ENCODE measurements at places on chromosomes 13 and 19.
A peak's percentile ranks its signal among the peaks of the same experiment; 100 is the strongest.

DNA sequence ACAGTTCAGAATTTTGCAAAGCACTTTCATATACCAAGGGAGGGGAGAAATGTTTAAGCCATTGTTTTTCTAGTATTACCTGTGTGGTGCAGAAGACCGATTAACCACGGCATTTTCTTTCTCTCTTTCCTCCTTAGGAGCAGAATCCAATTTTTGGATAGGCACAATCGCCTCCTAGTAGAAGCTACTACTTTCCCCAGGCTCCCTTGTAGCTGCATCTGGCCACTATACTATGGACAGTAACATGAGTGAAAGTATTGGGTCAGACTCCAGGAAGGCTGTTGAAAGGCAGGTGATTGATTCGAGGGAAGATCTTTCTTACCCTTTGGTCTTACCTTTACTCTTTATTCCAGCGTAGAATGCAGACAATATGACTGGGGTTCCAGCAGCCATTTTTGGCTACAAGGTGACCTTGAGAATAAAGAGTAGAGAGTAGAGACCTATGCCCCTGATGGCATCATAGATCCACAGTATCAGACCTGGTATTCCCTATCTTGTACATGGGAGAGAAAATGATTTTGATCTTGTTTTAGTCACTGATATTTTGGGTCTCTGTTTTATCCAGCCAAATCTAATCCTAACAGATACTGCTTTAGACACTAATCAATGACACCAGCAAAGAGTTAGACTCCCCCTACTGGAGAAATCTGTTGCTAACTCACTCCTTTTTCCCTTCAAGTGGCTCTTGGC lies 77.0 kb downstream of the LRRC63 start:
- no peak for DNase-seq

GRCh38 chr13:78652651-78653050 lies 6.3 kb downstream of the OBI1 start:
- DNase-seq, result no peak

- DNase-seq, result no peak
These were observed 2.1 kb downstream of the DDX49 start for GRCh38 chr19:18921593-18921992.

DNA sequence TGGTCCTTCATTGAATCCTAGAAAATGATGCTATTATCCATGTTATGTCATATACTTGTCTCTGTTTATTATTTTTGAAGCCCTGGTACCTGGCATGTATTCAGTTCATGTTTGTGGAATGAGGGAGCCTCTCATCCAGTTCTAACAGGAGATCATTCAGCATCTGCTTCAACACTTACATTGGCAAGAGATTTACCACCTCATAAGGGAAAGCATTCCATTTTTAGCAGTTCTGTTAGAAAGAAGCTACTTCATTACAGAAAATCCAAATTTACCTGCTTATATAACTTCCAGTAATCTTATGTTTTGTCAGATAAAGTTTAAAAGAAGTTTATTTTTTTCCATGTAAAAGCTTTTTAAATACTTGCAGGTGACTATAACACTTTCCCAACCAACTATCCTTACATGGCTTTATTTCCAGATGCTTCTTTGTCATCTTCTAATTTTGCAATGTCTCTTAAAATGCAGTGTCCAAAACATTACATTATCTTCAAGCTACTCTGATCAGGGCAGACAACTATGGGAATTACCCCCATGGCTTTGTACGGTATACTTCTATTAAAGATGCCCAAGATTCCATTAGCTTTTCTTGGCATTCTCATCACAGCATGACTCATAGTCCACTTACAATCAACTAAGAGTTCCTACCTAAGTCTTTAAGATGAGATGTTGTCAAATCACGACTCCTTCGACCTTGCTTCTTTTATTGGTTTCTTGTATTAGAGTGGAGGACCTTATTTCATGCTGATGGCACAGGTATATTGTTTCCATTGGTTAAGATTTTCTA lies 262.1 kb downstream of the PCDH9 start:
- DNase-seq, result no peak

DNA sequence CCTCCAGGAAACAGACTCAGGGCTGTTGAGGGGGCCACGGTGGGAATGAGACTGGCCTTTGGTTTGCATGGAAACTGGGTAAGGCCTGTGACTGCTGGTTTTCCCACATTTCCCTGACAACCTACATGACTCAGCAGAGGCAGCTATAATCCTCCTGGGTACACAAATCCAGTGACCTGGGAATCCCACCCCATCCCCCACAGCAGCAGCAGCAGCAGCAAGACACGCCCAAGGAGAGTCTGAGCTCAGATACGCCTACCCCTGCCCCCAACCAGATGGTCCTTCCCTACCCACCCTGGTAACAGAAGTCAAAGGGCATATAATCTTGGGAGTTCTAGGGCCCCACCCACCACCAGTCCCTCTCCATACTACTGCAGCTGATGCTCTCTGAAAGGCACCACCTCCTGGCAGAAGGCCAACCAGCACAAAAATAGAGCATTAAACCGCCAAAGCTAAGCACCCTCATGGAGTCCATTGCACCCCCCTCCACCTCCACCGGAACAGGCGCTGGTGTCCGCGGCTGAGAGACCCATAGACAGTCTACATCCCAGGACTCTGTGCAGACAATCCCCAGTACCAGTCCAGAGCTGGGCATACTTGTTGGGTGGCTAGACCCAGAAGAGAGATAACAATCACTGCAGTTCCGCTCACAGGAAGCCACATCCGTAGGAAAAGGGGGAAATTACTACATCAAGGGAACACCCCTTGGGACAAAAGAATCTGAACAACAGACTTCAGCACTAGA lies 237.2 kb upstream of the SPRY2 start:
- DNase-seq, result peak; percentile 1

DNA sequence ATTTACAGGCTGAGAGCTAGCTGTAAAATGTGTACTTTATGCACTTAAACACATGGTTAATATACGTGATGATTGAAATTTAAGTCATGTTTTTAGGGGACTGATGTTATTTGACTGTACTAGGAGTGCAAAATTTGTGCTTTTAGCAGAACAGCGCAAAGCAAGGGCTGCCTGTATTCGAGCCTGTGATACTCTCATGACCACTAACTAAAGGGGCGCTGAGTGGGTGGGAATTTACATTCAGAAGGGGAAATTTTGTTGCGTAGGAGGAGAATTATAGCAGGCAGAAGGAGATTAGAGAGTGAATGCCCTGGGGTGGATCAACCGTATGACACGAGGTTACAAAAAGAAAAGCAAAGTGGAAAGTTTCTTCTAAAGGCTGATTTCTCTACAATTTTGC lies 271.8 kb upstream of the HTR2A start:
- no peak for DNase-seq

- DNase-seq, result no peak
These were observed 402 bp downstream of the ZSWIM9 start for GRCh38 chr19:48170817-48171347.

DNA sequence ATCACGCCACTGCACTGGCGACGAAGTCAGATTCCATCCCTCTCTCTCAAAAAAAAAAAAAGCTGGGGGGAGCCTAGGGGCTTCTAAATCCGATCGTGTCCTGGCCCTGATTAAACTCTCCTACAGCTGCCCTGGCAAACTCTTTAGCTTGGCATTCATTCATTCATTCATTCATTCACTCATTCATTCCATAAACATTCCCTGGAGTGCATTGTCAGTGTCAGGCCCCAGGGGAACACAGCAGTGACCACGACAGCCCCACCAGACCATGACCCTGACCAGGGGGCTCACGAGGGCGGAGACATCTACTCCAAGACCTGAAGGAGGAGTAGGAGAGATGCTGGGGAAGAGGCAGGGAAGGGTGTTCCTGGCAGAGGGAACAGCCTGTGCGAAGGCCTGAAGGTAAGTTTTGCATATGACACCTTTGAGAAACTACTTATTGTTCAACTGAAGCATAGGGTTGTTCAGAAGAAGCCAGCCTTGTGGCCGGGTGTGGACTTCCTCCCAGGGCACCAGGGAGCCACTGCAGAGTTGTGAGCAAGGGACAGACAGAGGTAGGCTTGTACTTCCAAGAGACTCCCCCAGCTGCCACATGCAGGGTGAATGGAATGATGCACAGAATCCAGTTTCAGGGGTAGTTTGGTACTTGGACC lies 24.5 kb downstream of the CEACAM16 start:
- no peak for DNase-seq

GRCh38 chr19:44605547-44605946 lies 7.8 kb upstream of the IGSF23 start:
- DNase-seq, result no peak

GRCh38 chr13:73223372-73223781 lies 164.6 kb downstream of the KLF5 start:
- DNase-seq, result peak; percentile 54

DNA sequence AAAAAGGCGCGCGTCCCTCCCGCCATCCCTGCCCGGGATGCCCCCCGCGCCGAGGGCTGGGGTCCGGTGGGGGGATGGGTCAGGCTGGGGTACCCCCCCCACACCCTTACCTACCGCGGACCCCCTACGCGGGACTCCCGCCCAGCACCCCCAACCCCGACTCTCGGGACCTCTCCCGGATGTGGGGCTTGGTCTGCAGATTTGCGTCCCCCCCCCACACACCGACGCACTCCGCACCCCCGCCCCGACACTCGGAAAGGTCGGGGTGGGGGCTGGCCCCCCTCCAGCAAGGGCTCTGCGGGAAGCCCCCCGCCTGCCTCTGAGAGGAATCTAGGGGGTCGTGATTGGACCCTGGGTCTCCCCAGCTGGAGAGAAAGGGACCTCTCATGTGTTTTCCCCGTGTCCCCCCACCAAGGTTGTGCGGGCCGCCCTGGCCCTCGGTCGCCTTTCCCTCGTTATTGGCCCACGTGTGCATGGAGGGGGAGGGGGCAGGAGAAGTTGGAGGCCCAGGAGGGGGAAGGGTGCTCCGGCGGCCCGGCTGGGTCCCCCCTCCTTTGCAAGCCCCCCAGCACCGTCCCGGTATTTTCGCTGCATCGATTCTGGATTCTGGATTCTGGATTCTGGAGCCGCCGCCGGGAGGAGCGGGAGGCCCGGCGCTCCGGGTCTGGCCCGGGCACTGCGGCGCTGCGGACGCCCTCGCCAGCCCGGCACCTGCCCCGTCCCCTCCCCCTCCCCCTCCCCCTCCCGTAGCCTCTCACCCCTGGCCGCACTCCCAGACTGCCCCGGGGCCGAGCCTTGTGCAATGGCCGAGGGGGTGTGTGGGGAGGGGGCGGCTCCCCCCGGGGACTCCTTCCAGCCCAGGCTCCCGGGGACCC lies 607 bp downstream of the NFIC start:
- DNase-seq, result no peak
